ENCODE measurements at places on chromosomes 7 and 10.
A peak's percentile ranks its signal among the peaks of the same experiment; 100 is the strongest.

GRCh38 chr10:69458430-69459100 is 7.3 kb downstream of the TSPAN15 start:
- DNase-seq = no peak

DNA sequence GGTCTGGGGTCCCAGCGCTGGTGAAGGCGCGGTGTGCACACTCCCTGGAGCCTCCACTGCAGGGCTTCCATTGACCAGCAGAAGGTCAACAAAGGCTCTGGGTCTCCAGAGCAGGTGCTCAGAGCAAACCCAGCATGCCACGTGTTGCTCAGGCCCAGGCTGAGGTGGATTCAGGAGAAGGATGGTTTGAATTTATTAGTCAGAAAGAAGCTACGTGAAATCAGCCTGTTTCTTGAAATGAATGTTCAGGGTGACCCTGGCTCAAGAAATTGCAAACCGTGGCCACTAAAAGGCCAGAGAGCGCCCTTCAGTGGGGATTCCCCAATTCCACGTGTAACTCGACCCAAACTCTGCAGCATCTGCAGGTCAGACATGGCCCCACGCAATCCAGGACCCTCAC is 82.7 kb upstream of the PFKP start:
- no peak for DNase-seq

- DNase-seq = no peak
Measured at GRCh38 chr7:30468791-30469190, 9.8 kb downstream of the NOD1 start.

DNA sequence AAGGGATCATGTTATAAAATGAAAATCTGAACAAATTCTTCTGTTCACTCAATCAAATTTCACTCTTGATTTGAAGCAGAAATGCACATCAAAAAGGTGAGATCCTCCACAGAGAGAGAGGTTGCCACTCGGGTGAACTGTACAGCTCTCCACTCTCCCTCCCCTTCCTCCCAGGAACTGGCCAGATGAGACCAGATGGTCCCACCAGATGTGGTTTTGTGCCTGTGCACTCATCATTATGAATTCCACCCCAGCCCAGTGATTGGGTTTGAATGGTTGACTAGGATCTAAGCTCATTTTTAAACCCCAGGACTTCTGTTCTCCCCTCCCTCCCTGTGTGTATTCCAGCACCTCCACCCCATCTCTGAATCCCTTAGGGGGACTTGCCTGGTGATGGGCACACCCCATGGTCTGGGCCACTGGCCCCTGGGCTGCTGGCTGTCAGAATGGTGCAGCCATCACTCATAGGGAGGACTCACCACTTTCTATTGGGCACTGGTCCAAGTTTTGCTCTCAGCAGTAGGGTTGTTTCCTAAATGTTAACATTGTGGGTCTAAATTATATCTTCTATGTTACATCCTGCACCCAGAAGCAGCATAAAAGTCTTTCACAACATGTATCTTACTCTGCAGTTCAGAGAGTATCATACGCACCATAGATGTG is 393.1 kb downstream of the TNS3 start:
- no peak for DNase-seq

GRCh38 chr7:54260941-54261371 is 281.2 kb upstream of the VSTM2A start:
- no peak for DNase-seq

DNA sequence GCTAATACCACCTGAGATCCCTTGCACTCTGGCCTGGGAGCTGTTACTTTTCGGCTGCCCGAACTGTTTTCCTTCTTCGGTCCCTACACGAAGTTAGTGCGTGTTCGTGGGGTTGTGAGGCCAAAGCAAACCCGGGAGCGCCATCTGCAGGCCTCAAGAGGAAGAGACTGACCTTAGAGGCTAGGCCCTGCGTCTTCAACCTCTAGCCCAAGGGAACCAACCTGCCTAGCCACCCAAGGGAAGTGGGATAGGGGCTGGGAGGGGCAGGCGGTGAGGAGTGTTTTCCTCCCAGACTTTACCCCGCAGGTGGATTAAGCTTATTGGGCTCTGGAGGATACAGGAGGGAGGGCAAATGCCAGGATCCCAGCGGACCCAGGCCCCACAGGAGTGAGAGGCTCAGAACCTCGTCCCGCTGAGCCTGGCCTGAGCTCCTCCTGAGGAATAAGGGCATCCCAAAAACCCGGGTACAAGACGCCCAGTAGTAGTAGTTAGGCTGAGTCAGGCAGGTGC is 1.7 kb upstream of the PAX2 start:
- no peak for DNase-seq

DNA sequence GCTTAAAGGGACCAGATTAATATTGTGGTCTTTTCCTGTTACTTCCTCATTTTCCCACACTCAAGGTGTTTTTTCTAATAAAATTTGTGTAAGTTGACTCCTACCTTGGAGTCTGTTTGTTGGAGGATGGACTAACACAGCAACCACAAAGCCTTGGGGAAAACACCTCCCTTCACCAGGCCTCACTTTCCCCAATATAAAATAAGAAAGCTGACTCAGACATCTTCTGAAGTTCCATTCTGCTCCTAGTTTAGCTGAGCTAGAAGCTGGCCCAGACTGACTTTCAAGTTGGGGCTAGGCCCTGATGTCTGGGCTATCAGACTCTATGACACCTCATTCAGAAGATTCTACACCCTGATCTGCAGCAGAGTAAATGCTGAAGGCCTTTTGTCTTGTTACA is 73.0 kb upstream of the ADRB1 start:
- no peak for DNase-seq

- no peak for DNase-seq
Measured at GRCh38 chr7:36929791-36930190, 205.5 kb upstream of the AOAH start.

DNA sequence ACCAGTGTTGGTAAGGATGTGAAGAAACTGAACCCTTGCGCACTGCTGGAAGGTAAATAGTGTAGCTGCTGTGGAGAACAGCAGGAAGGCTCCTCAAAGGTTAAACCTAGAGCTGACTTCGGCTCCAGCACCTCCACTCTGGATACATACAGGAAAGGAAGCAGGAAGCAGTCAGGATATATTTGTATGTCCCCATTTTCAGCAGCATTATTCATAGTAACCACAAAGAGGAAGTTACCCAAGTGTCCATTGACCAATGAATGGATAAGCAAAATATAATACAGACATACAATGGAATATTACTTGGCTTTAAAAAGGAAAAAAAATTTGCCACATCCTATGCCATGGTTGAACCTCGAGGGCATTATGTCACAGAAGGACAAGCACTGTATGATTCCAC is 15.0 kb downstream of the RET start:
- DNase-seq = no peak

- no peak for DNase-seq
Measured at GRCh38 chr10:98323221-98324164, 55.5 kb upstream of the LOXL4 start.

GRCh38 chr7:152895527-152895926 is 136.0 kb downstream of the ACTR3B start:
- no peak for DNase-seq

DNA sequence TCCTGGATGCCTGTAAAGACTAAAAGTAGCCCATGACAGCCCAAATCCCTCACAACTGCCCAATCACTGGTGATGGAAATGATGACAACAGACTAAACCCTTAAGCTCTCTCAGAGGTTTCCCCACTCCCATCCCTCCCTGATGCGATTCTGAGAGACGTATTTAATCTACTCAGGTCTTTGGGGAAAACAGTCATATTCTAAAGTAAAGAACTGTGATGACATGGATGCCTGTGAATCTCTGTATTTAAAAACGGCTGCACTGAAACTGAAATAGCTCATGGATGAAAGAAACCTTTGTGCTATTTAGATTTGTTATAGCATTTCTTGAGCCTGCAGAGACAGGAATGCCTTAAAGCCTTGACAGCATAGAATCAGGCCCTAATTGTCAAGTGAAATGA is 28.5 kb downstream of the VPS41 start:
- DNase-seq = no peak

GRCh38 chr10:64112701-64113355 is 591.6 kb downstream of the REEP3 start:
- DNase-seq = no peak

DNA sequence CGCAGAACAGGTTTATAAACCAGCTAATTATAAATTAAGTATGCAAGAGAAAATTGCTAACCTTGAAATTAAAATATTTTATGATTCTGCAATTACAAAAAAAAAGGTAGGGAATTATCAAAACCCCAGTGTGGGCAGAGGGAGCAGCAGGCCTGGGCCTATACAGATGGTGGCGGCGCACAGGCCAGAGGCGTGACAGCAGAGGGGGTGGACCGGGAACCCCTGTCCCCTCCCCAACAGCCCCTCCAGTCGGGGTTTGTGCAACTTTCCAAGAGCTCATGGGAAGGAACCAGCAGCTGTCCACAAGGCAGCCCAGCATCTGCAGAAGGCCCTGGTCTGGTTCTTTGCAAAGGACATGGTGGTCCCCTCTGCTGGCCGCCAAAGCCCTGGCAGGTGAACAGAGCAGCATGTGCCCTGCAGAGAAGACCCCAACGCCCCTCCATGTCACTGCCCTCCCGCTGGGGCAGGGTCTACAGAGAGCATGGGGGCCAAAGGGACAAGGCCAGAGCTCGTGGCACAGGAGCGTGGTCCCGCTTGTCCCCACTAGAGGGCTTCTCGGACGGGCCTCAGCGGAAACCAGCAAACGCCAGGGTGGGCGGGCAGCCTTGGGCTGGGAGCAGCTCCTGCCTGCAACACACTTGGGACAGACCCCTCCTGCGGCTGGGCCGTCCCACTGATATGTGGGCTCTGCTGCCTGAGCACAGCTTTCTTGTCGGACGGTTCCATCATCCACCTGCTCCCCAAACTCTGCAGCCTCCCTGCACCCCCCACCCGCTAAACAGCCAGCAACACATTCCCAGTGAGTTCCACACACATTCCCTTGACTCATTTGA is 75.1 kb downstream of the EBF3 start:
- peak; percentile 48 for DNase-seq
